ENCODE measurements at places on chromosomes 5 and 9.

GRCh38 chr9:137064027-137064879, 6.1 kb downstream of the SAPCD2 start:
- no peak for DNase-seq

GRCh38 chr9:11432361-11432760, 819.6 kb upstream of the PTPRD start:
- DNase-seq, result no peak

- no peak for DNase-seq
These were observed 727 bp upstream of the DNAJA1 start for GRCh38 chr9:33024126-33024965.

DNA sequence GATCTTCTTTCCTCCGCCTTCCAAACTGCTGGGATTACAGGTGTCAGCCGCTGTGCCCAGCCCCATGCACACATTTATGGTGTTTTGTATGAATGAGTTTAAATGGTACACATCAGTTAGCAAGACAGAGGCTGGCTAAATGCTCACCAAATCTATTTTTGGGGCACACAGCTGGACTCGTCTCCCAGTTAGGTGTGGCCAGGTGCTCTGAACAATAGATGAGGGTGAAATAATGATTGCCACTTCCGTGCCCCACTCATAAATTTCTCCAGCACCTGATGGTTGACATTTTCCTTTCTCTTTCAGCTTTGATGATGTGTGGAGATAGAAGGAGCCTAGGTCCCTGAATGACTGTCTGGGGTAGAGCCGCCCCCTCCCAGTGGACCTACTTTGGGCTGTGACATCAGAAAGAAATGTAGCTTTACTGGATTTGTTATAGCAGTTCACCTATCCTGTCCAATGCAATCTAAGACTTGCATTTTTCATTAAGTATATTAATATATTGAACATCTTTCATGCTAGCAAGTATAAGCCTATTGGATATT, 8.6 kb upstream of the RAPGEF1 start:
- no peak for DNase-seq

- DNase-seq, result peak; percentile 18
These were observed 137.6 kb downstream of the SUSD1 start for GRCh38 chr9:112037281-112038016.

DNA sequence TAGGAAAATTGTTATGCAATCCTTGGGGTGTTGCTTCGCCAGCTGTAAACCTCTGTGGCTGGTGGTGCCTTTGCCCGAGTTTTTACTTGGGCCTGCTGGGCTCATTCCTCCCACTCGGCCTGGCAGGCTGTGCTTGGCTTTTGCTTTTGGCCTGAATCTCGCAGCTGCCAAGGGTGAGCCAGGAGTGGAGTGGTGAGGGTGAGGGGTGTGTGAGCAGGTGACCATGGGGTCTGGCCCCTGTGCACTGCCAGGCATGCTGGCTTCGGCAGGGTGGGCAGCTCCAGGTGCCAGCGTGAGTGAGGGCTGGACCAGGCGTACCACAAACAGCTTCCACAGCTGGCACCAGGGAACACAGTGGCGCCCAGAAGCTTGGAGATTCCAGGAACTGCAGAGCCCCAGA, 12.6 kb upstream of the DHFR start:
- DNase-seq, result no peak

DNA sequence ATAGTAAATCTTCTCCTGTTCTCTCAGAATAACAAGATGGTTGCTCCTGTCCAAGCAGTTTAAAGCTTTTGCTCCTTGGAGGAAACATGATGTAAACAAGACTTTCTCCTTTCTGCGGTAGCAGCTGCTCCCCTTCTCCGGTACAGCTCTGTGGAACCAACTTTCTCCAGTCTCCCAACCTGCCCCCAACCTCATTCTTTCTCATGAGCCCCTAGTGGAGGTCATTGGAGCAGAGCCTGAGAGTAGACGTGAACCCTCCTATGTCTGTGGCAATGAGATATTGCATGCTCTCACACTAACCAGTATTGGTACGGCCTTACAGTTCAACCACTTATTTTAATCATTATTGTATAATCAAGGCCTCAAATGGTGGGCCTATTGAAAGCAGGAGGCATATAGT, 483.8 kb upstream of the CDH10 start:
- DNase-seq, result no peak

- DNase-seq, result no peak
These were observed 499 bp upstream of the TMEM232 start for GRCh38 chr5:110727025-110727314.

- DNase-seq, result no peak
These were observed 30.2 kb downstream of the TJP2 start for GRCh38 chr9:69204326-69204725.

Data from activated CD4-positive, CD25-positive, alpha-beta regulatory T cell (primary cell).